ENCODE measurements at places on chromosomes 6 and 20.

DNA sequence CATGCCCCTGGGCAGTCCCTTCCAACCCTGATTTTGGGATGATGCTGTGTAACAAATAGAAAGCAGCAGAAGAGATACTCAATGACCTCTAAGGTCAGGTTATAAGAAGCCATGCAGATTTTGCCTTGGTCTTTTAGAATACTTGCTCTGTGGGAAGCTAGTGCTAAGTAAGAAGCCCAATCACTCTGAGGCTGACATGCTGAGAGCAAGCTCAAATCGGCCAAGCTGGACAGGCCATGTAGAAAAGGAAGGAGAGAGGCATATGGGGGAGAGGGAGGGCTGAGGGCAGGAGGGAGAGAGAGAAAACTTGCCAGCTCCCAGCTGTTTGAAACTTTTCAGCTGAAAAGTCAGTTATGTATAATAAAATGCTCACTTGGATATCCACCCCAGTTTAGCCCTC, 1021.6 kb upstream of the MAP3K7 start:
- no peak for DNase-seq

GRCh38 chr6:24668997-24669361, 2.1 kb downstream of the ACOT13 start:
- no peak for DNase-seq

DNA sequence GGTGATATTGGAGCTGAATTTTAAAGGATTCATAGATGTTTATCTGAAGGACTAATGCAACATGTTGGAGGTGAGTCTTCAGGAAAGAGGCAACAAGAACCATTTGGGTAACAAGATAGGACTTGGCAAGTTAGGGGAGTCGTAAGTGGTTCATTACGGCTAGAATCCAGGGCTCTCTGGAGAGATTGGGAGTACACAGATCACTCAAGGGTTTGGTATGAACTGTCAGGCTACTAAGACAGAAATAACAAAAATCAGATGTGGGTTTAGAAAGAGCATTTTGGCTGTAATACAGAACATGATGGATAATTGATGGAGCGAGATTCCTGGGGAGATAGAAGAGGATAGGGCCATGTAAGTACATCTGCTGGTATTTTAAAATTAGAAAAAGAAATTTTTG, 86.3 kb upstream of the ESR1 start:
- no peak for DNase-seq

- DNase-seq, result no peak
Observed at GRCh38 chr20:57396984-57397692, 5.9 kb downstream of the RBM38 start.

- DNase-seq, result no peak
Observed at GRCh38 chr6:52013035-52013434, 74.4 kb downstream of the PKHD1 start.

DNA sequence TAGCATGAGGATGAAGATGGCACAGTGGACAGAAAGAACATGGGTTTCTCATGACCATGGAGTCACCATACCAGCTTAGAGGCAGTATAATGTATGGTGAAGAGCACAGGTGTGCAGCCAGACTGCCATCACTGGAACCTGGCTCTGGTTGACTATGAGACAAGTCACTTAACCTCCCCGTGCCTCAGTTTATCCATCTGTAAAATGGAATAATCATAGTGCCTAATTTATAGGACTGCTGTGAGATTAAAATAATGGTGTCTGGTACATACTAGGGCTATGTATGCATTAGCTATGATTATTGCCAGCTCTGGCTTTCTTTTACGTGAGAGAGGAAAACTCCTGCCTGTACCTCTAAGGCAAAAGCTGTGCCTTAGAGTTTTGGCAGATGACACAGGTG, 19.4 kb downstream of the SLC35B3 start:
- no peak for DNase-seq

GRCh38 chr6:41280381-41281057, 6.0 kb downstream of the TREM1 start:
- DNase-seq, result no peak

DNA sequence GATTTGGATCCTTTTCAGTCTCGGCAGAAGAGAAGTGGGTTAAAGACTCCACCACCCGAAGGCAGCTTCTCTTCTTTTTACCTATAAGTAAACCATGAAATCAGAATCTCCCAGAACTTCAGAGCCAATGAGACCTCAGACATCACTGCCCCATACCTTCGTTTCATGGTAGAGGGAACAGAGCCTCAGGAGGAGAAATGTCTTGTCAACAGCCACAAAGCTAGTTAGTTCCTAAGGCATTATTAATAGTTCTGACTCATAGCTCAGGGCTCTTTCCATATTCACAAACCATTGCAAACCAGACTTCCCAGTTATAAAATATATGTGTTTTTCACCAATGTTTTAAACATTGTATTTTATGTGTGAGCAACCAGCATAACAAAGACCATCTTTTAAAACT, 118.7 kb upstream of the RIPOR2 start:
- DNase-seq, result no peak

DNA sequence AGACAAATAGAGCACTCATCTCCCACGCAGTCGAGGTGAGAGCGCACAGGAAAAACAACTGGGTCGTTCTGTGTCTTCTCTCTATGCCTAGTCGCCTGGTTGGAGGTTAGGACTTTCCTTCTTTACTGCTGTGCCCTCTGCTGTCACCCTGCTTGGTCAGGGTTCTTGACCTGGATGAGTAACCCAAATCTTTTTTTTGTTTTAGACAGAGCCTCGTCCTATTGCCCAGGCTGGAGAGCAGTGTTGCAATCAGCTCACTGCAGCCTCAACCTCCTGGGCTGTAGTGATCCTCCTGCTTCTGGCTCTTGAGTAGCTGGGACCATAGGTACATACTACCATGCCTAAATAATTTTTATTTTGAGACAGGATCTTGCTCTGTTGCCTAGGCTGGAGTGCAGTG, 24.5 kb downstream of the PRPF6 start:
- no peak for DNase-seq

DNA sequence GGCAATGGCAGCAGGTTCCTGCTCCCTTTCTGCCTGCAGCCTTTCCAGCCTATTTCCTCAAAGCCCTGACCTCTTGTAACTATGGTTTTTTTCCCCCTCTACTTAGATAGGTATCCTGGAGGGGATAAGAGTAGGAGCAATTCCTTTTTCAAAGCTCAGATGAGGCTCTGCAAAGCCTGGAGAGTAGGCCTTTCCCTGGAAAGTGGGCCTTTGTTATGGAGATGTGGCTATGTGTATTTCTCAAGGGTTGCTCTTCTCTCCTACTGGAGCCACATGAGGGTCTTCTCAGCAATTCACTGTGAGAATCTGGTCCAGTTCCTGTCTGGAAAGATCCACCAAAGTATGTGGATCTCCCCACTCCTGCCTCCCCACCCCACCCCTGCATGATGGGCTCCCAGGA, 96.0 kb downstream of the DTD1 start:
- DNase-seq, result no peak
